ENCODE measurements at places on chromosomes 5 and 9. TPM values are rescaled to one million over a fixed set of nuclear protein-coding genes. Genes with fewer than 3 reads are reported as not detected.

NRARP gene
- total RNA-seq: 3.1 TPM

PKD2L2 gene
- not detected for total RNA-seq

DNA sequence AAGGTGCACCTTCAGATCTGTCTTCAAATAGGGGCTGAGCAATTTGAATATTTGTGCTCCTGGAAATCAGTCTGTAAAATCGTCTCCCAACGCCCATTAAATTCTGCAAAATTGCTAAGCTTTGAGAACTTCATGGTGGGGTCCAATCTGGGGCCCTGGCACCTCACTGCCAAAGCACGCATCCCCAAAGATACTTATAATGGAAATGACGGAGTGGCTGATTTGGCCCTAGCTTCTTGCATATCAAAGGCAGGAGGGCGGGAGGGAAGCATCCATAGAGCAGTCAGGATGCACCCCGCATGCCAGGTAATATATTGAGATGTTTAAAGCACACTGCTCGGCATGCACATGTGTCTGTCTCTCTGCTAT, 422.3 kb downstream of the EBF1 start:
- H3K27ac ChIP-seq: no peak overlapping the region
- no peak overlapping the region for H3K4me3 ChIP-seq
- H3K36me3 ChIP-seq: no peaks in the 10 kb centered on the region
- H3K27me3 ChIP-seq: no peaks in the 10 kb centered on the region
- DNase-seq: no peak

- no peak overlapping the region for H3K4me3 ChIP-seq
- H3K27me3 ChIP-seq: no peaks in the 10 kb centered on the region
- H3K4me1 ChIP-seq: no peaks in the 10 kb centered on the region
- H3K36me3 ChIP-seq: no peaks in the 10 kb centered on the region
Measured at GRCh38 chr9:81268048-81268447, 421.3 kb downstream of the TLE1 start.

DNA sequence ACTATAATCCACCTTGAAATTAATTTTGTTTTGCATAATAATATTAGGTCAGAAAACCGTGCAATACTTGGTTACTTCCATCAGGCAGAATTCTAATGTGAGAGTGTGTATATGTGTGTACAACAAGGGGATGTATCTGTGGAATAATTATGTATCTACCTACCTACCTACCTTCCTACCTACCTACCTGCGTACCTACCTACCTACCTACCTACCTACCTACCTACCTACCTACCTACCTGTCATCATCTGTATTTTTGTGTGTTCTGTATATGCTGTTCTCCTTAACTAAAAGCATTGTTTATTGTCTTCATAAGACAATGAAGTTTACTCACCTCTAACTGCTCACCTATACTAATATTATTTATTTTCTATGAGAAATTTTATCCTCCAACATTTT, 52.8 kb downstream of the VCAN start:
- no peak overlapping the region for H3K4me3 ChIP-seq
- no peaks in the 10 kb centered on the region for H3K36me3 ChIP-seq
- H3K4me1 ChIP-seq: no peaks in the 10 kb centered on the region
- no peak for DNase-seq

CD274 gene
- 2.8 TPM for total RNA-seq

CKMT2 gene
- 1.8 TPM for total RNA-seq

DNA sequence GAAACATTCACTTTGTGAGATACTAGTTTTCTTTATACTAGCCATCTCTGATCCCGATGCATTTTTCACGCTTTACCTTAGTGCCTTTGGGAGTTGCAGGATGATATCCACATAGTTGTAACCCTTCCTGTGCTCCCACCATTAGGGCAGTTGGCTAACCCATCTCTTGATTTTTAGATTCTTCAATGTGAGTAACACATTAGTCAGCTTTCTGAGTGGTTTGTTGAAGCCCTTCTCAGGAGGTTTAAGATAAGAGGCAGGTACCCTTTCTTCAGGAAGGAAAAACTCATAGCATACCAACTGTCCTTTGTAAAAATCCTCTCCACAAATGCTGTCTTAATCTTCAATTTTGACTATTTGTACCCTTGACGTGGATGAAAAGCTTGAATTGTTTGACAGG, 392.3 kb downstream of the DMAC1 start:
- H3K27ac ChIP-seq: no peak overlapping the region
- DNase-seq: no peak
- no peaks in the 10 kb centered on the region for H3K36me3 ChIP-seq
- H3K27me3 ChIP-seq: no peaks in the 10 kb centered on the region

DNA sequence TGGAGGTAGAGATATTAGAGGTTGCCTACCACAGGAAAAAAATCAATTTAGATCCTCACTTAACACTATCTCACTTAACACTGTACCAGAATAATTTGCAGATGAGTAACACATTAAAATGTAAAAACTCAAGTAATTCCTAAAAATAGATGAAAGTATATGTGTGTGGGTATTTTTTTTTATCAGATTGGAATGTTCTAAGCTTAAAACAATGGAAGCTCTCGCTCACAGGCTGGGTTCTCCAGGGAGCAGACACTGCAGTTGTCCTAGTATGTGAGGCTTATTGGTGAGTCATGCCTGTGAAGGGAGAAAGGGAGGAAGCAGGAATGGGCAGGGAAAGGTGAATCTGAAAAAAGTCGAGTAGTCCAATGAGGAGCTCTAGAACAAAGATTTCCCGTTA, 181.3 kb upstream of the ZNF608 start:
- H3K27me3 ChIP-seq: no peaks in the 10 kb centered on the region
- H3K4me3 ChIP-seq: no peak overlapping the region
- no peaks in the 10 kb centered on the region for H3K36me3 ChIP-seq
- H3K4me1 ChIP-seq: peaks cover 3% of the 10 kb centered on the region
- H3K27ac ChIP-seq: no peak overlapping the region
- DNase-seq: no peak

- H3K4me1 ChIP-seq: no peaks in the 10 kb centered on the region
- DNase-seq: no peak
- no peak overlapping the region for H3K27ac ChIP-seq
- H3K4me3 ChIP-seq: no peak overlapping the region
Measured at GRCh38 chr5:97097326-97098230, 44.8 kb downstream of the LIX1 start.

DNA sequence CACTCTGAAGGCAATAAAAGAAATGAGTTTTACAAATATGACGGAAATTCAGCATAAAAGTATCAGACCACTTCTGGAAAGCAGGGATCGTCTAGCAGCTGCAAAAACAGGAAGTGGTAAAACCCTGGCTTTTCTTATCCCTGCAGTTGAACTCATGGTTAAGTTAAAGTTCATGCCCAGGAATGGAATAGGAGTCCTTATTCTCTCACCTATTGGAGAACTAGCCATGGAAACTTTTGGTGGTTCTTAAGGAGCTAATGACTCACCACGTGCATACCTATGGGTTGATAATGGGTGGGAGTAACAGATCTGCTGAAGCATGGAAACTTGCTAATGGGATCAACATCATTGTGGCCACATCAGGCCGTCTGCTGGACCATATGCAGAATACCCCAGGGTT, 93.5 kb upstream of the RGMB start:
- no peaks in the 10 kb centered on the region for H3K27me3 ChIP-seq
- no peak for DNase-seq
- no peak overlapping the region for H3K4me3 ChIP-seq
- no peaks in the 10 kb centered on the region for H3K4me1 ChIP-seq

DNA sequence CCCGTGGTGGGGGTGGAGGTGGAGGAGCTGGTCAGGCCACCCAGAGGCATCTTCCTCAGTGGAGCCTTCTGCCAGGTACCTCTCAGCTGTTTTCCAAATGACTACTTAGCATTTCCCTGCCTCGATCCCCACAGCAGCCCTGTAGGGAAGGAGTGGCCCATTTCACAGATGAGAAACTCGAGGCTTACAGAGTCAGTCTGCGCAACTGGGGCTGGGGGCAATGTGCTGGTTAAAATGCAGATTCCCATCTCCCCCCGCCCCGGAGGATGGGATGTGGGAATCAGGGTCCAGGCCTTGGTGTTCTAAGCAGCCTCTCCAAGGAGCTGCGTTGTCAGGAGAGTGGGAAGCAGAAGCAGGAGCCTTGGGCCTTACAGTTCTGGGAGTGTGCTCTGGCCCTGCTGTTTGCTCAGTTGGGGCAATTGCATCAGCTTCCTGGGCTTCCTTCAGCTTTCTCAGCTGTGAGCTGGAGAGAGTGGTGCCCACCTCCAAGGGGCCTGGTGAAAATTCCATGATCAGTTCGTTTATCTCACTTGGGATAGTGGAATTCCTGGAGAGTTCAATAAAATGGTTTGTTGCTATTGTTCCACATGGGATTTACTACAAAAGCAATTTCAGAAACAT, 19.4 kb downstream of the ERGIC1 start:
- H3K27me3 ChIP-seq: no peaks in the 10 kb centered on the region
- no peaks in the 10 kb centered on the region for H3K36me3 ChIP-seq
- H3K4me1 ChIP-seq: no peaks in the 10 kb centered on the region

GRCh38 chr9:100074093-100074492, 24.7 kb downstream of the ERP44 start:
- no peak overlapping the region for H3K4me3 ChIP-seq
- H3K27ac ChIP-seq: no peak overlapping the region
- H3K4me1 ChIP-seq: peaks cover 40% of the 10 kb centered on the region
- DNase-seq: no peak
- no peaks in the 10 kb centered on the region for H3K27me3 ChIP-seq

FRRS1L gene
- 12.6 TPM for total RNA-seq

All from tibial nerve (tissue), 4 donors.